NCI-H1930 (cell line): ENCODE measurements at places on chromosomes 6 and 20.

GRCh38 chr6:121436960-121437850 lies 1.8 kb downstream of the GJA1 start:
- no peak for DNase-seq

- no peak for DNase-seq
These were observed 117.9 kb upstream of the PTPN1 start for GRCh38 chr20:50392138-50392866.

GRCh38 chr6:47245745-47246371 lies 63.8 kb downstream of the TNFRSF21 start:
- no peak for DNase-seq

- DNase-seq, result no peak
These were observed 635 bp upstream of the ELOVL2 start for GRCh38 chr6:11044712-11045167.

DNA sequence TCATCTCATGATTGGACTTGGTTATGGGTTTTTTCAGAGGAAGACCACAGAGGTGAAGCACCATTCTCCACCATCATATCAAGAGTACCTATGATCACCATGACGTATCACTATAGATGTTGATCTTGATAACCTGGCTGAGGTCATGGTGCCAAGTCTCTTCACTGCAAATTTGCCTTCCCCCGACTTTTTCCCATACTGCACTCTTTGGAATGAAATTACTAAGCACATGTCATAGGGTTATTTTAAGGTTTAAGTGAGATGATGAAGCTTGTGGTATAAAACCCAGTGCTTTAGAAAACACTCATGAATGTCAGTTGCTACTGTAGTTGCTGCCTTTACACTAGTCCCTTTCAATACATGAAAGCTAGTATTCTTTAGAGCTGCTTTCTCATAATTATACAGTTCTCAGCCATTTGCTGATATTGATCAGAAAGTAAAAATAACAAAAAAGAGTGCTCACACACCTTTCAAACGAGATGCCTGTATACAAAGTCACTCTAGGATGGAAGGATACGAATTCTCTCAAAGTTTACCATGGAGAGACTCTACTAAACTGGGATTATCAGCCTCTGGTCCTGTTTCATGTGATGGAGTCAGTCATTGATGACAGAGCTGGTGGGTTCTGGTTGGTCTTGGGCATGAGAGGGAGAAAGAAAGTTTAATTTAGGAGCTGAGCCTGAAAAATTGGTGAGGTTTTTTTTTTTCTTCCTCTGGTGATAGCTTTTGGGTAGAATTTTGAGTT lies 228.1 kb downstream of the PRL start:
- no peak for DNase-seq

- DNase-seq, result no peak
These were observed 349.8 kb downstream of the CDC5L start for GRCh38 chr6:44737341-44737740.

DNA sequence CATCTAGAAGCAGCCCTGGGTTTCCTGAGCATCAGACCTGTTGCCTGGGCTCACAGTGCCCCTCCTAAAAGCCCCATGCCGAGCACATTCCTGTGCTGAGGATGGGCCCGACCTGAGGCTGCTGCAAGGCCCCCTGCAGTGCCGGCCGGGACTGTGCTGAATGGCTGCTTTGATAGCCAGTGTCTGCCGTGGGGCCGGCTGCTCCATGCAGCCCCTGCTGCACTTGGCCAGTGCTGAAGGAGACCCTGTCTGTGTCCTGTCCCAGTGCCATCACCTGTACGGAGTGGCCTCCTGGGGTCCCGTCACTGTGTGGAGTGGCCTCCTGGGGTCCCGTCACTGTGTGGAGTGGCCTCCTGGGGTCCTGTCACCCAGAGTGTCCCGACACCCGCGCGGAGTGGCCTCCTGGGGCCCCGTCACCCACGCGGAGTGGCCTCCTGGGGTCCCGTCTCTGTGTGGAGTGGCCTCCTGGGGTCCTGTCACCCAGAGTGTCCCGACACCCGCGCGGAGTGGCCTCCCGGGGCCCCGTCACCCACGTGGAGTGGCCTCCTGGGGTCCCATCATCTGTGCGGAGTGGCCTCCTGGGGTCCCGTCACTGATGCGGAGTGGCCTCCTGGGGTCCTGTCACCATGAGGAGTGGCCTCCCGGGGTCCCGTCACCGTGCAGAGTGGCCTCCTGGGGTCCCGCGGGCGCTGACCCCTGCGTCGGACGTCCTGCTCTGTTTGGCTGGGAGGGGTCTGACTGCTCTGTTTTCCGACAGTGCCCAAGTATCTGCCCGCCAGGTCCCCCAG lies 7.0 kb downstream of the COL9A3 start:
- no peak for DNase-seq

DNA sequence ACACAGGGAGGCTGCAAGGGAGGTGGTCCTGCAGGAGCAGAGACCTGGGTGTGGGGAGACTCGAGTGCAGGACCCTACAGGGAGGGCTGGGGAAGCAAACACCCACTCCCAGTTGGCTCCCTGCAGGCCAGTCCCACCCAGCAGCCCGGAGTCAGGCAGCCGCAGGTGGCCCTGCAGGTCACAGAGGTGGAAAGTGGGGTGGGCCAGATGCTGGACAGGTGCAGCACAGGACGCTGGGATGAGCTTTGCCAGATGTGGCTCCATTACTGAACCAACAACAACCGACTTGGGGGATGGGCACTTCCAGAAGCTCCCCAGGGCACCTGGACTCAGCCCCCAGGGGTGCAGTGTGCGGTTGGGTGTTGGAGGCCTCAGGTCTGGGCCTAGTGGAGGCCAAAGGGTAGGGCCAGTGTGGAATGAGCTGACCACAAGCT lies 26.6 kb upstream of the MYT1 start:
- DNase-seq, result no peak

DNA sequence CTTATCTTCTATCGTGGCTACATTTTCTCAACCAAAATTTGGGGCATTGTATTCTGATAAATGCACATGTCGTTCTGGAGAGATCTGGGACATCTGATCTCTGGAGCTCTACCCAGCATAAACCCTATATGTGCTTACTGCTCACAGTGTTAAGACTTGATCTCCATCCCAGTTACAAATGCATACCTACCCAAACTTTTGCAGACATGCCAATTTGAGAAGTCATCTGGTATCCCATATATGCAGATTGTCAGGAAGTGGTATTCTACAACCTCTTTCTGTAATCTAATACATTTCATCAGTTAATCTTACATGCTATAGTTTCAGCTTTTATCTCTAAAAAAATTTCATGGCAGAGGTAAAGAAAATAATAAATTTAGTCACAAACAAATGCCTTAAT lies 11.2 kb downstream of the BAG2 start:
- no peak for DNase-seq

GRCh38 chr6:129695373-129696027 lies 14.5 kb downstream of the ARHGAP18 start:
- no peak for DNase-seq

GRCh38 chr6:137707038-137707589 lies 159.9 kb upstream of the TNFAIP3 start:
- DNase-seq, result no peak

GRCh38 chr20:45187693-45188092 lies 13.0 kb downstream of the PI3 start:
- DNase-seq, result no peak

DNA sequence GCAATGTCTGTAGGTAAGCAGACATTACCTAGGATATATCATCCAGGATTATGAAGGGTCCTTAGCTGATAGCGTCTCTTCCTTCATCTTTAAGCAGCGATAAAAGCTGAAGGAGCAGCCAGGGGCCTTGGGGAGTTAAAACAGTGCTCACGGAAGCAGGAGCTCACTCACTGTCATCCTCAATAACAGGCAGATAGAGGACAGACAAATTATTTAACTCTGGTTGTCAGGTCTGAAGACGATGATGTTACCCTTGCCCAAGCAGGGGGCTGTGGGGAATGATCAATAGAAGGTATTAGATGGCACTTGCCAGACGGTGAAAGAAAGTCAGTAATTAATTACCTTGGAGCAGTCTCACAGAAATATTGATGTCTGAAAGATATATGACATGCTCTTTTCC lies 12.6 kb upstream of the SPATS1 start:
- no peak for DNase-seq

GRCh38 chr6:166670013-166670412 lies 43.0 kb upstream of the RPS6KA2 start:
- DNase-seq, result no peak

DNA sequence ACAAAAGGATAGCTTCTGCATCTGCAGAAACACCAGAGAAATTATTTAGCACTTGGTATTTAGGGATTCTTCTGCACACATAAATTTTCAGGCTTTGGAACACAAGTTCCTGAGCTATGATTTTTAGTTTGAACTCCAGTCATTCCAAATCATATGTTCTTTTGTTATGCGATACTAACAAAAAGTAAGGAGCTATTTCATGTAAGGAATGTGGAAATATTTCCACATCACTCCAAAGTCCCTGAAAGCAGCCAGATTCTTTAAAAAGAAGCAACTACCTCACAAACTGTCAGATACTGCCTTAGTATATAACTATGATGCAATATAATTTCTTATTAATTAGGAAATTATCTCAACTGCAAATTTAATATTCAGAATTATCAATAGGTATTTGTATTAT lies 106.9 kb downstream of the RNGTT start:
- DNase-seq, result no peak

- no peak for DNase-seq
These were observed 88.8 kb upstream of the HS3ST5 start for GRCh38 chr6:114431641-114432040.

DNA sequence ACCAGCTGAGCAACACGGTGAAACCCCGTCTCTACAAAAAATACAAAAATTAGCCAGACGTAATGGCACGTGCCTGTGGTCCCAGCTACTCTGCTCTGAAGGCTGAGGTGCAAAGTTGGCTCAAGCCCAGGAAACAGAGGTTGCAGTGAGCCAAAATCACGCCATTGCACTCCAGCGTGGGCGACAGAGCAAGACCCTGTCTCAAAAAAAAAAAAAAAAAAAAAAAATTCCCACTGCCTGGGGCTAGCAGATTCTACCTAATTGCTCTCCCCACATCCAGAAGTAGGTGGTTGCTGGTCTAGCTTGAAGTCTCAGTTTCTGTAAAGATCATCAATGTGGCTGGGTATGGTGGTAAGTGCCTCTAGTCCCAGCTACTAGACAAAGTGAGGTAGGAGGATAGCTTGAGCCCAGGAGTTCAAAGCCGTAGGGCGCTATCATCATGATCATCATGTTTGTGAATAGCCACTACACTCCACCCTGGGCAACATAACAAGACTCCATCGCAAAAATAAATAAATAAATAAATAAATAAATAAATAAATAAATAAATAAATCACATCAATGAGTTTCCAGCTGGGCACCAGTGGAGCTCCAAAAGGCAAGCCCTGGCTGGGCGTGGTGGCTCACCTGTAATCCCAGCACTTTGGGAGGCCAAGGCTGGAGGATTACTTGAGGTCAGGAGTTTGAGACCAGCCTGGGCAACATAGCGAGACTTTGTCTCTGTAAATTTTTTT lies 6.3 kb upstream of the AP5S1 start:
- no peak for DNase-seq

GRCh38 chr6:10557913-10558312 lies 36.8 kb downstream of the GCNT2 start:
- no peak for DNase-seq

GRCh38 chr6:658244-658643 lies 1.3 kb upstream of the HUS1B start:
- DNase-seq, result no peak

DNA sequence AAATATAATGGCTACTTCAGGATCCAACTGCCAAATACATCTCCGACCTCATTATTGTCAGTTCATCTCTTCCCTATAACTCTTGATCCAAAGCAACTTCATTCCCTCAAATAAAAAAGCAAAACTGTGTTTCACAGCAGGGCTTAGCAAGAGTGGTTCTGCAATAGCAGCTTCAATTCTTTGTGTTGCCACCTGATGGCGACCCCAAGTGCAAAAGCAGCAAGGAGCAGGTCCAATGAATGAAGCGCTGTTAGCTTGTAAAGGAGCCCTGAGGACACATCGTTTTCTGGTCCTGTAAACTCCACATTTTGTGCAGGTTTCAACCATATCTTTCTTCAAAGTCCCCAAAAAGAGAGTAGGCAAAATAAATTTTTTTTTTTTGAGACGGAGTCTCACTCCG lies 19.6 kb downstream of the RTN4IP1 start:
- DNase-seq, result no peak

GRCh38 chr6:43834528-43835155 lies 64.6 kb downstream of the VEGFA start:
- DNase-seq, result no peak

DNA sequence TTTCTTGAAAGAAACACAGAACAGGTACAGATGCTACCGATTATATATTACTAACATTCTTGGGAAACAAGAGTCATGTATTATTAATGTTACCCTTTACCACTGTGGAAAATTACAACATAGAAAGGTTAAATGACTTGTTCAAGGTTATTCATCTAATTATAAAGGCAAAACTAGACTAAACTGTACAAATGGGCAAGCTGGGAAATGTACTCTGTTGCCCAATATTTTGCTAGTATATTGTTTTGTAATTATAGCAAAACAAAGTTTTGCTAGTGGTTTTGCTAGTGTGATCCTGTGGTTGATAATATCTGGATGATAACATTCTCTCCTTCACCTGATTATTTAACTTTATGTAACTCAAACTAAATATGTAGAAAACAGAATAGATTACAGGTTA lies 96.5 kb downstream of the TINAG start:
- no peak for DNase-seq

GRCh38 chr6:157249826-157250225 lies 73.5 kb downstream of the TMEM242 start:
- DNase-seq, result no peak

- DNase-seq, result no peak
These were observed 574.4 kb upstream of the MAP3K7 start for GRCh38 chr6:91161246-91161645.

DNA sequence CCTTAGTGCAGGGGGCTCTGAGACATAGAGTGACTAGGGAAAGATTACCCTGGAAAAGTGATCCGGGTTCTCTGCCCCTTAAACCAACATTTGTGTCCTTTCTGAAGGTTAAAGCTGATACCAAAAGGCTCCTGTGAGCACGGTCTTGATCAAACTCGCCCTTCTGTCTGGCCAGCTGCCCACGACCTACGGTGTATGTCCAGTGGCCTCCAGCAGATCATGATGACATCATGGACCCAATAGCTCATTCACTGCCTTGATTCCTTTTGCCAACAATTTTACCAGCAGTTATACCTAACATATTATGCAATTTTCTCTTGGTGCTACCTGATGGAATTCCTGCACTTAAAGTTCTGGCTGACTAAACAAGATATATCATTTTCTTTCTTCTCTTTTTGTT lies 6.8 kb downstream of the ULBP2 start:
- DNase-seq, result no peak
